CD4-positive, alpha-beta memory T cell (primary cell): ENCODE measurements at places on chromosomes 4 and X. TPM values are rescaled to one million over a fixed set of nuclear protein-coding genes. Genes with fewer than 3 reads are reported as not detected.

The NEXMIF gene
- polyA plus RNA-seq: 0.50 TPM

The FGA gene
- polyA plus RNA-seq: not detected

The TCEAL5 gene
- polyA plus RNA-seq: not detected

The RBMXL3 gene
- polyA plus RNA-seq: not detected

The CFAP99 gene
- polyA plus RNA-seq: not detected

The ARR3 gene
- not detected for polyA plus RNA-seq

DNA sequence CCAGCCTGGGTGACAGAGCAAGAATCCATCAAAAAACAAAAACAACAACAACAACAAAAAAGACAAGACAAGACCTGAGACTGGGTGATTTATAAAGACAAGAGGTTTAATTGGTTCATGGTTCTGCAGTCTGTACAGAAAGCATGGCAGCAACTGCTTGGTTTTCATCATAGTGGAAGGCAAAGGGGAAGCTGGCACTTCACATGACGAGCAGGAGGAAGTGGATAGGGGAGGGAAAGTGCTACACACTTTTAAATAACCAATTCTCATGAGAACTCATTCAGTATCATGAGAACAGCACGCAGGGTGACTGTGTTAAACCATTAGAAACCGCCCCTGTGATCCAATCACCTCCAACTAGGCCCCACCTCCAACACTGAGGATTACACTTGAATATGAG, 28.4 kb upstream of the SLC10A7 start:
- no peak overlapping the region for H3K27ac ChIP-seq
- DNase-seq: no peak
- H3K27me3 ChIP-seq: no peaks in the 10 kb centered on the region
- H3K36me3 ChIP-seq: no peaks in the 10 kb centered on the region
- H3K4me1 ChIP-seq: no peaks in the 10 kb centered on the region

- H3K4me3 ChIP-seq: no peak overlapping the region
- no peak overlapping the region for H3K27ac ChIP-seq
- H3K4me1 ChIP-seq: no peaks in the 10 kb centered on the region
Observed at GRCh38 chrX:117771384-117771783, 345.2 kb downstream of the KLHL13 start.

DNA sequence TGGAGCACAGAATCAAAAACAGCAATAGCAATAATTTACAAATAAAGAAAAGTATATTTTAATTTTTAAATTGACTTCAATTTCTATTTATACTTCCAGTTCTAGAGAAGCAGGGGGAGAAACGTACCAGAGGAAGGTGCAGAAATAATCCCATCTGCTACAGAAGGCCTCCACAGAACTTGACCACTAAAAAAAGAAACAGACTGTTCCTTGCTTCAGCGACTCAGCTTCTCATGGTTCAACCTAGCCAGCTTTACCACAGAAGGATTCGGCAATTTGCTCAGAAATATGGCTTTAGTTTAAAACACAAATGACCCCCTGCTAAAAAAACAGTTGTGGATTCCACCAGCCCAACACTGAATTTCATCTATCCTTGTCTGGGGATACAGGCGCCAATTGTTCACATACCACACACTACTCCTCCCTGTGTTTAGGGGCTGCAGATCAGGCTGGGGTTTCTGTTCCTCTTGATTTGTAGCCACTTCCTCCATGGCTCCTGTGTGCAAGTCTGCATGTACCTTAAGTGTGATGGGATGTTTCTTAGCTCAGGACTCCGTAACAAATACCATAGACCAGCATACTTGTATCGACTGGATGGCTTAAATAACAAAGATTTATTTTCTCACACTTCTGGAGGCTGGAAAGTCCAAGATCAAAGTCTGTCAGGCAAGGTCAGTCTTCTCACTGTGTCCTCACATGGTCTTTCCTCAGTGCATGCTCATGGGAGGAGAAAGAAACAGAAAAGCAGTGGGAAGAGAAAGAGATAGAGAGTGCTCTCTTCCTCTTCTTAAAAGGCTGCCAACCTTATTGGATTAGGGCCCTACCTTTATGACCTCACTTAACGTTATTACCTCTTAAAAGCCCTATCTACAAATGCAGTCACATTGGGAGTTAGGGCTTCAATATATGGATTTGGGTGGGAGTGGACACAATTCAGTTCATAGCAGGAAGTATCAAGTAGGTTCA, 79.1 kb downstream of the AMOT start:
- no peaks in the 10 kb centered on the region for H3K36me3 ChIP-seq
- DNase-seq: no peak
- H3K4me1 ChIP-seq: no peaks in the 10 kb centered on the region

GRCh38 chr4:181477591-181477990, 765.6 kb upstream of the TENM3 start:
- DNase-seq: no peak
- H3K4me3 ChIP-seq: no peak overlapping the region
- no peaks in the 10 kb centered on the region for H3K4me1 ChIP-seq
- H3K27me3 ChIP-seq: no peaks in the 10 kb centered on the region
- H3K27ac ChIP-seq: no peak overlapping the region
- H3K36me3 ChIP-seq: no peaks in the 10 kb centered on the region
